GM23338 (cell line): ENCODE measurements at places on chromosomes 11 and 22. TPM values are rescaled to one million over a fixed set of nuclear protein-coding genes. Genes with fewer than 3 reads are reported as not detected.

Gene RCOR2
- 60.1 and 66.9 TPM in 2 replicates for total RNA-seq

Gene GP1BB
- 1.3 TPM in 1 of 2 replicates, not detected in the other for total RNA-seq

Gene CBY1
- total RNA-seq, result 12.8 and 13.2 TPM in 2 replicates

Gene PRODH
- total RNA-seq, result 31.9 and 67.4 TPM in 2 replicates

Gene HEPN1
- not detected in 2 replicates for total RNA-seq

Gene PKP3
- total RNA-seq, result 18.7 and 23.0 TPM in 2 replicates

Gene MYRF
- total RNA-seq, result 5.0 and 5.5 TPM in 2 replicates

Gene C22orf31
- not detected in 2 replicates for total RNA-seq

Gene RAG2
- not detected in 2 replicates for total RNA-seq
